T-helper 2 cell (primary cell): ENCODE measurements at places on chromosomes 3 and 15.
A peak's percentile ranks its signal among the peaks of the same experiment; 100 is the strongest.

DNA sequence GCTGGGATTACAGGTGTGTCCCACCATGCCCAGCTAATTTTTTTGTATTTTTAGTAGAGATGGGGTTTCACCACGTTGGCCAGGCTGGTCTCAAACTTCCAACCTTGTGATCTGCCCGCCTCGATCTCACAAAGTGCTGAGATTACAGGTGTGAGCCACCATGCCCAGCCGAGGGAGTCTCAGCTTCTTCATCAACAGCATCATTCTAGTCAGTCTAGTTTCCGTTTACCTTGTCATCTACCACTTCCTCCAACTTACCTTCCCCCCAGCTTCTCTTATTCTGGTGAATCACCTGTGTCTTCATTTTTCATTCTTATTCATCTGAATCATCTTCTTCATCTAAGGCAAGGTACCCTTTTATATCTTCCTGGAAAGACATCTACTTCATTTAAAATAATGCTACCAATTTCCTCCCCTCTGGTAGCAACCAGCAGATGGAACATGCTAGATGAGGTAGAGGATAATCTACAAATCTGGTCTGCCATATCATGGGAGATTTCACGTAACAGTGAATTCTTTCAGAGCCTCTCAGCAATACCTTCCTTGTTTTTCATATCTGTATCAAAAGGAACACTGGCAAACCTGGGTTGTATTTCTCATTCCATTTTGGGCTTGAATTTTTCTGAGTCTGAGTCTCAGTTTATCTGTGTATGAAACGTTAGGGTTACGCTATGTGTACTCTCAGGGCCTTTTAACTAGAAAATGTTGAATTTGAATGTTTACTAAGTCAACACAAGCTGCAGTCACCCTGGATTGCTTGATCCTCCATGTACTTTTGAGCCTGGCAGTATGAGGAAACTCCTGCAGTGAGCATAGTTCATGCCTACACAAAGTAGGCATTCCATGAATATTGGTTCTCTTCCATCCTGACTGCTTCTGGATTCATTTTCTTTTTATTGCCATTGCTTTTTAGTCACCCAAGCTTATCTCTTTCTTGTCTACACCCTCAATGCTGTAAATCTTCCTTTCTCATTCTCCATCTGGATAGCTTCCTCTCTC lies 16.8 kb downstream of the LPP start:
- DNase-seq: peak; percentile 40

- DNase-seq: no peak
Measured at GRCh38 chr3:119613201-119613600, 15.5 kb downstream of the PLA1A start.

- no peak for DNase-seq
Measured at GRCh38 chr15:68310804-68311463, 33.4 kb downstream of the FEM1B start.

DNA sequence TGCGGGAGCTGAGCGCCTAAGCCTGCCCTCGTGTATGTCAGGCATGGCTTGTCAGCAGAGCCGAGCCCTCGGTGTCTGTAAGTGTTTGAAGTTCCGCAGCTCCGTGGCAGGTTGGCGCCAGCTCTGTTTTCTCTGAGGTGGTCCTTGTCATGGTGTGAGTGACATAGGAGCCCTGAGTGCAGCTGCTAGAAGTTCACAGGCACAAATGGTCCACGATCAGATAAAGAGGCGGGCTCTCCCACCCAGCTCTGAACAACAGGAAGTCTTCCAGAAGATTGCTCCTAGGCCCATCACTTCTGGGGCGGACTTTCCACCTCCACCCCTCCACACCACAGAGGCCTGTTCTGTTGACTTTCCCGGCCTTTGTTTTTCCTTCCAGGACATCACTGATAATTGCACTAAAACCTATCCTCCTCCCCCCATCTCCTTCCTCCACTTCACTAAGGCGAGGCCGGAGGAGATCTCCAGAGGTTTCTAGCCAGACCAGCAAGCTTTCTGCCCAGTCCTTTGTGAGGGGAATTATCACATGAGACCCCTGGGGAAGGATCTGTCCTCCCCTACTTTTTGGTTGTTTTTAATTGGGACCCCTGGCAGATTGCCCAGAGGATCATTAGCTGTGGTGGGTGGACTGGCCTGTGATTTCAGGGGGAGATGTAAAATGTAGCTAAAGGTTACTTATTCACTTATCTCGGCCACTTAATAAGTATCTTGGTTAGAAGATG lies 19.9 kb downstream of the ITPR1 start:
- DNase-seq: no peak

GRCh38 chr3:71518089-71518488 lies 65.4 kb downstream of the FOXP1 start:
- no peak for DNase-seq

- no peak for DNase-seq
Measured at GRCh38 chr3:98600412-98601095, 7.1 kb upstream of the CPOX start.

DNA sequence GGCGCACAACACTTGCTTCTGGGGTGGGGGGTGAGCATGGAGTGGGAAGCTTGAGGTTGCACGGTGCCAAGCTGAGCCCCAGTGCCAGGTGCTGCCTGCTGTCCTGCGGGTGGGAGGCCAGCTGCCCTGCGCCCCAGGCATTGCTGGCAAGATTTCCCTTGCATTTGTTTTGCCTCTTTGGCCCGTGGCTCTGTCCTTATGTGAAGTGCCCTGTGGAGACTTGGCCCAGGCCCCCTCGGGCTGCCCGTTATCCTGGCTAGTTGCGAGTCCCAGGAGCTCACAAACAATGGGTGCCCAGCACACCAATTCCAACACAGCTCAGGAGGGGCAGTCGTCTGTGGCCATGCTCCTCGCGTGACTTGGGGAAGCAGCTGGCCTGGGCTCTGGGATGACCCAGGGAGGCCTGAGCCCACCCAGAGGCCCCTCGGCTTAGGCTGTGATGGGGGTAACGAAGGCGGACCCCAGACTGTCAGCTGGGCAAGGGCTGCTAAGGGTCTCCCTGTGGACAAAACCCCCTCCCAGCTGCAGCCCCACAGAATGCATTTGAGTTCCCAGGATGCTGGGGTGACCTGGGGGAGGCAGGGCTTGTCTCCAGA lies 5.9 kb downstream of the C3orf22 start:
- DNase-seq: no peak

DNA sequence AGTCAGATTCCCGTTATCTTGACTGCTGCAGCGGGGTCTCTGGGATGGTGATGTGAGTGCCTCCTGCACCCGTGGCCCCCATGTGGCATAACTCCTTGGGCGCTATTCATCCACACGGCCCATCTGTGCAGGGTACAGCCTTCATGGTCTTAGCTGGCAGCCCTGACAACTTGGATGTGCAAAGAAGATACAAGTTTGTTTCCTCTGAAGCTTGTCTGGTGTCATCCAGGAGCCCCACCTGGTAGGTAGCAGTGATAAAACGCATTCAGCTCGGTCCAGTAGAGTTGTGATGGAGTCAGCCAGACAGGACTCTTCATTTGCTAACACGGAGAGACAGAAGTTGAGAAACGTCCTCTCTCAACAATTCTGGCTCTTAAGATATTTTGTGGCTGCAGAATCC lies 53.3 kb downstream of the CORO2B start:
- DNase-seq: no peak

- no peak for DNase-seq
Measured at GRCh38 chr15:99443056-99443756, 122.6 kb upstream of the MEF2A start.

GRCh38 chr15:98850961-98851572 lies 156.5 kb downstream of the PGPEP1L start:
- DNase-seq: peak; percentile 21

DNA sequence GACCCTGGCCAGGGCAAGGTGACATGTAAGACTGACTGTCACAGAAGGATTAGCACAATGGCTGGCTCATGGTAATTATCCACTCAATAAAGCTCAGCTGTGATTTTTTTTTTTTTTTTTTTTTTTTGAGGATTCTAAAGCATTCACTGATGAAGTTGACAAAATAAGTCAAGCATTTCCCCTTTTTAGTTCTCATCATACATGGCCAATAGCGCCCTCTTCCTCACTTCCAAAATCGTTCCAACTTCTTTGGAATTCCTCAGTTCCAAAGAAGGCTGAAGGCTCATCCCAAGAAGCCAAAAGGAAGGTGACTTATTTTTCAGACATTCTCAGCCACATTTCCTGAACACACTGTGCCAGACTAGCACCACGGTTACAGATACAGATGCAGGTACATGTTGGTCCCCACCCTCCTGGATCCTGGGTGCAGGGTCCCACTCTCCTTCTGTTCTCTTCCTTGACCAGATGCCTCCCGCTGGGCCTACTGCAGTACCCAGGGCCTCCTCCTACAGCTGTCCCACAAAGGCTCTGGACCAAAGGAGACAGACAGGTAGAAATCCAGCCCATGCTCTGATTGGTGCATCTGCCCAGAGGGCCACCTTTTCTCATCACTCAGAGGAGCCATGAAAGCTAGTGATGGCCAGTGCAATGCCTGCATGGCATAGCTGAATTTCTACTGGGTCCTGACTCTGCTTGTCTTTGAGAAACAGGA lies 202.6 kb downstream of the UACA start:
- no peak for DNase-seq

DNA sequence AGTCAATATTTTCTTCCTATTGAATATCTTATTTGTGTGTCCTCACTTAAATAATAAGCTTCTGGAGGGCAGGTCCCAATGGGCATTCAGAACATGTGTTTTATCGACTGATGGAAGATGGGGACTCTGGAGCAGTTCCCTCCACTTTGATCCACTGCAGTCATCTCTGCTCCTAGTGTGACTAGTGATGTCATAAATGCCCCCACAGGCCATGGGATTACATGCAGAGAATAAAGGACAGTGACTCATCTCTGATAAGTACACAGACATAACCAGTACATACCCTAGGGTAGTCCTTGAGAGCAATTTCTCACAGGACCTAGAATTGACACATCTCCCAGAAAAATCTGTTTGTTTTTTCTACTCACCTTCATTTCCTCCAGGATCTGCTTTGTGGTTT lies 49.4 kb upstream of the FMN1 start:
- DNase-seq: no peak

GRCh38 chr3:8848696-8849131 lies 79.3 kb upstream of the OXTR start:
- no peak for DNase-seq

DNA sequence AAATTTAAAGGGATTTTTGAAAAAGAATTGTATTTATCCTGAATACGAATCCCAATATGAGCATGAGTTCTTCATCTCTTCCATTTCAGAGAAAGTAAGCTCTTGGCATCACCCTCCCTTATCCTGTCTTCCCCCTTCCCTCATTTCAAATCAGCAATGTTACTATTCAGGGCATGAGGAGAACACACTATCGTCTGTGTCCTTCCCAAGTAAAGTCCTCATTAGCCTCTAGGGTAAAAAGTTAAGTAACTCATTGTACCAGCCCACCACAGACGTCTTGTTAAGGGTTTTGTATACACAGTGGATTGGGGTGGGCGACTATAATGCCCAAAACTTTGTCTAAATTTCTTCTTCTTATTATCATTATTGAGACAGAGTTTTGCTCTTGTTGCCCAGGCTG lies 14.8 kb downstream of the ARL6IP5 start:
- no peak for DNase-seq

DNA sequence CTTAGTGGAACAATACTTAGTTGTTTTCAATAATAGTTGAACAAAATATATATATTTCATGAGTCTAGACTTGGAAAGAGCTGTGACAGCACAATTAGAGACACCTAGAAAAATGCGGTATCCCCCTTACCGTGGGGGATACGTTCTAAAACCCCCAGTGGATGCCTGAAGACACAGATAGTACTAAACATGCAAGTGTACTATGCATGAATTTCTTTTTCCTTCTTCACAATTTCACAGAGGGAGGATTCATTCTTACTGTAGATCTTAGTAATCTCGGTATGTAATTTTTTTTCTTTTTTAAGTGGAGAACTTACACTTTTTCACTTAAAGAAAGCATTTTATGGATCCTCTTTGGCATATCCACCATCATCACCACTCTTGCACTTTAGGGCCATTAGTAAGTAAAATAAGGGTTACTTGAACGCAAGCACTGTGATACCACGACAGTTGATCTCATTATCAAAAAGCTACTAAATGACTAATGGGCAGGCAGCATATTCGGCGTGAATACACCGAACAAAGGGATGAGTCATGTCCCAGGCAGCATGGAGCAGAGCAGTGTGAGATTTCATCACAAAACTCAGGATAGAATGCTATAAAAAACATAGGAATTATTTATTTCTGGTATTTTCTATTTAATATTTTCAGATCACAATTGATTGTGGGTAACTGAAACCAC lies 72.3 kb upstream of the ZNF280D start:
- no peak for DNase-seq

DNA sequence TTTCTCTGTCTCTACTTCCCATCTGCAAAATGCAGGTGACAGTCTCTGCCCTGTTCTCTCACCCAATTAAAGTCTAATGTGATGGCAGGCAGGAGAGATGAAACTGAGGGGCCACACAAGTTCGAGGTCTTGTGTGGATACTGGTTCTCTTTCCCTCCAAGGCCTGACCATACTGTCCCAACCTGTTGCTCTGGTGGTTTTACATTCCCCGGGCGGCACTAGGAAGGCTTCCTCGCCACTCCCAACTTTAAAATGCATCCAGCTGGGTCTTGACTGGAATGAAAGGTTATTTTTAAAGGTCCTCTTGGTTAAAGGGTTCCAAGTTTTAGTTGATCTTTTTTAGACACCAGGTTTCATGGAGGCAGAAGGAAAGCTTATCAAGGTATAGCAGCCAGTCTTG lies 37.2 kb downstream of the WHAMM start:
- no peak for DNase-seq

DNA sequence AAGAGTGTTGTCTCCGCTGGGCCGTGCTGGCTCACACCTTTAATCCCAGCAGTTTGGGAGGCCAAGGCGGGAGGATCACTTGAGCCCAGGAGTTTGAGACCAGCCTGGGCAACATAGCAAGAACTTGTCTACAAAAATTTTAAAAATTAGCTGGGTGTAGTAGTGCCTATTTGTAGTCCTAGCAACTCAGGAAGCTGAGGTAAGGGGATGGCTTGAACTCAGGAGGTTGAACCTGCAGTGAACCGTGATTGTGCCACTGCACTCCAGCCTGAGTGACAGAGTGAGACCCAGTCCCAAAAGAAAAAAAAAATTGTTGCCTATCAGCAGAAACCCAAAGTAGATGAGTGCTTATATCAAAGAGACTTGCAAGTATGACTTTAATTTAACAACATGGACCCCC lies 12.7 kb upstream of the AKAP13 start:
- DNase-seq: no peak

DNA sequence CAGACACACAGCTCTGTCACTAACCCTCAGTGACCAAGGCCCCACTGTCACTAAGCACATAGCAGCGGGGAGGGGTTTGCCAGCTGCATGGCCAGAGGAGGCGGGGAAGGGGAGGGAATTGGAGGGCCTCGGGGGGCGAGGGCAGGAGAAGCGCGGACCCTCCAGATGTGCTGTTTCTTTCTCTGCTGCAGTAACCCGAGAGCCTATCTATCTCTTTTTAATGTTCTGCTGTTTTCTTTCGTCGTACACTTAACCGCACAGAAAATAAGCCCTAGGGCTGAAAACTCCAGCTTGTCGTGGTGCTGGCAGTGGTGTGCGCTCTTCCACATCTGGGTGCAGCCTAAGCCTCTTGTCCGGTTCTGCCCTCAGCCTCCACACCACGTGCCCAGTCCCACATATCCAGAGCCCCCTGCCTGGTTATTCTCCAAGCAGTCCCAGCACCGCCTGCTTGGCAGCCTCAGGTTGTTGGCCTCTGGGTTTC lies 51.1 kb downstream of the BDH1 start:
- no peak for DNase-seq

GRCh38 chr3:85539232-85539631 lies 580.4 kb downstream of the CADM2 start:
- no peak for DNase-seq
